ENCODE measurements at places on chromosomes 2 and 18.

DNA sequence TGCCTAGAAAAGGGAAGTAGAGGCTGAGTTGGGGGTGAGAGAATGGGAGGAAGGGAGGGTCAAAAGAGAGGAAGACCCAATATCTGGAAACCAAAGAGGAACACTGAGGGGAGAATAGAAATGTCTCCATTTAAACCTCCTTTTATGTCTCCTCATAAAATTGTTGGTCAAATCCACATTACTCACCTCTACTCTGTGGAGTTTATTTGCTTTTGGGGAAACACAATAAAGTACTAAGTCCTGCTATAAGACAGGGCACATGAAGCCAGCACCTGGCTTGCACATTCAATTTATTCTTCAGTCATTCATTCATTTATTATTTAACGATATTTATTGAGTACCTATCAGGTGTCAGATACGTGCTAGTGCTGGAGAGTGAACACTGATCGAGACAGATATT, 60.3 kb upstream of the NFE2L2 start:
- no peak for DNase-seq

- DNase-seq, result no peak
Observed at GRCh38 chr2:131426727-131427126, 49.2 kb upstream of the TUBA3D start.

GRCh38 chr2:207749873-207750272, 19.8 kb downstream of the FZD5 start:
- no peak for DNase-seq

DNA sequence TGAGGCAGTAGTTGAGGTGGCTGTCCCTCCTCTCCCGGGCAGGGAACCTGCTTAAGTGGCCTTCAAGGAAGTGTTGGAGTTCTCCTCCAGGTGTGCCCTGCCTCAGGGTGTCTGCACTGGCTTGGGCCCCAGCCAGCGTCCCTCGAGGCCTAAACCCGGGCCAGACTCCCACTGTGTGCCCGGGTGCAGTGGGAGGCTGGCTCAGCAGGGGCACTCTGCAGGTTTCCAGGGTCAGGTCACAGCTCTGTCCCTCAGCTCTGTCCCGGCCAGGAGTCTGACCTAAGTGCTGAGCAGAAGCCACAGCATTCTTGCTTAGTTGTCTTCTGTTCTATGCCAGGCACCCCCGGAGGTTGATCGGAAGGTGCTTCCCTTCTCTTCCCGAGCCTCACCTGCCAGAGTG, 69.0 kb upstream of the OTOS start:
- no peak for DNase-seq

- no peak for DNase-seq
Observed at GRCh38 chr2:122545821-122546220, 790.4 kb downstream of the TSN start.

DNA sequence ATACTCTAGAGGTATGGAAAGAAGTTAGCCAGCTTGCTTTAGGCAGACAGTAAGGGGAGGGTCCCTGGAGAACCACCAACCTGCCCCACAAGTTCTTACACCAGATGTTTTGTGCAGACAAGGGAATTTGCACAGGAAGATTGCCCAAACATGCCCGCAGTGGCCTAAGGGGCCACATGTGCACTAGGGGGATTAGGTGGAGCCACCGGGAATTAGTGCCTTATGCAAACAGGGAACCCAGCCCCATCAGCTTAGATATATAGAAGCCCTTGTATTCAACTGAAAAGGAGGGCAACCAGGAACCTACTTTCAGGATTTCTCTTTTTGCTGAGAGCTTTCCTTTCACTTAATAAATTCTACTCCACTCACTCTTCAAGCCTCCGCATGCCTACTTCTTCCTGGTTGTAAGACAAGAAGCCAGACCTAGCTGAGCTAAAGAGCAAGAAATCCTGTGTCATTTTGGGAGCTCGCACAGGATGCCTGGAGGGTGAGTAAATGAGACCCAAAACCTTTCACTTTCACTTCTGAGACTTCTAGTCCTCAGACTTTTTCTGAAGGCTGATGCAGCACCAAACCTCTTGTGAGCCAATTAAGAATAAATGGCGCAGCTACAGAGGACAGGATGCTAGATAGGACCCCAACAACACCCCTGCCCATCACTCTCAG, 146.3 kb downstream of the GCA start:
- DNase-seq, result no peak

DNA sequence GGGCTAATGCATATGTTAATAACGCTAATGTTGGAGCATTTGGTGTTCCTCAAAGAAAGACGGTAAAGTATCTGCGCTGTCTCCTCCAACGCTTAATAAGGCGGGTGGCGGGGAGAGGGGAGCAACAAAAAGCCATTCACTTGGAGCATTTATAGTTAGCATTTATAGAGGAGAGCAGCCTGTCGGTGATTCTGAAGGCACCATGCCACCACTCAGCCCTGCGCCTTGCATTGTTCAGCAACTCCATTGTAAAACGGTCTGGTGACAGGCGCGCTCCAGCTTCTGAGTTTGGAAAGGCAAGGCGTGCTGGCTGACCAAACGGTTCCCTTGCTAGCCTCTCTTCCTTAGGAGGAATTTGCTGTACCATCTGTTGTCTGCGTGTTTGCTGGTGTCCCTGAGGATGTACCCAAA, 83.9 kb downstream of the LYPD1 start:
- DNase-seq, result no peak

DNA sequence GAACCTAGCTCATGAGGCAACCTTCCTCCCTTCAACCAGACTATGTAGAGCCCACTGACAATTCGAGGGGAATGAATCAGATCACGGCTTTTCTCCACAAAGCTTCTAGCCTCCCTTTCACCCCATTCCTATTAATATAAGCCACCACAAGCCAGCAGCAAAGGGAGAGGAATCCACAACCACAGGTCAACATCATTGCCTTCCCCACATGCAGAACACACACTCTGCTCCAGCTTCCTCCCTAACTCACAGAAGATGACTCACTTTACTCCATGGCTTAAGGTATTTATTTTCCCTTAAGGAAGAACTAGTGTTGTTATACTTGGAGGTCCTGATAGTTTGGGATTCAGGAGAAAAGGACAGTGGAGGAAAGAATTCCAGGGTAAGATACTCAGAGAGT, 272.2 kb downstream of the C1D start:
- no peak for DNase-seq
